Stimulated activated CD8-positive, alpha-beta memory T cell treated with anti-CD3 and anti-CD28 coated beads, Interleukin-2, amount 100 ng/mL, for 48 hours (primary cell): ENCODE measurements at places on chromosomes 1 and 21.

DNA sequence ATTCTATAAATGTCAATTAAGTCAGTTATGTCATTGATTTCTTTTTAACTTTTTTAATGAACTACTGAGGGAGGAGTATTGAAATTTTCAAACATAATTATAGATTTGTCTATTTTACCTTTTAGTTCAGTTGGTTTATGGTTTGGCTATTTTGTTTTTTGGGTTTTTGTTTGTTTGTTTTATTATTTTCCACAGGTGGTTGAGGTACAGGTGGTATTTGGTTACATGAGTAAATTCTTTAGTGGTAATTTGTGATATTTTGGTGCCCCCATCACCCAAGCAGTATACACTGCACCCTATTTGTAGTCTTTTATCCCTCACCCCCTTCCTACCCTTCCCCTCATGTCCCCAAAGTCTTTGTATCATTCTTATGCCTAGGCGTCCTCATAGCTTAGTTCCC, 9.5 kb downstream of the TDRD5 start:
- no peak for DNase-seq

GRCh38 chr1:153698020-153698922, 19.8 kb downstream of the NPR1 start:
- no peak for DNase-seq

GRCh38 chr21:37071561-37072273, 1.2 kb downstream of the PIGP start:
- no peak for DNase-seq

GRCh38 chr1:58926152-58926551, 142.3 kb upstream of the JUN start:
- DNase-seq: no peak

DNA sequence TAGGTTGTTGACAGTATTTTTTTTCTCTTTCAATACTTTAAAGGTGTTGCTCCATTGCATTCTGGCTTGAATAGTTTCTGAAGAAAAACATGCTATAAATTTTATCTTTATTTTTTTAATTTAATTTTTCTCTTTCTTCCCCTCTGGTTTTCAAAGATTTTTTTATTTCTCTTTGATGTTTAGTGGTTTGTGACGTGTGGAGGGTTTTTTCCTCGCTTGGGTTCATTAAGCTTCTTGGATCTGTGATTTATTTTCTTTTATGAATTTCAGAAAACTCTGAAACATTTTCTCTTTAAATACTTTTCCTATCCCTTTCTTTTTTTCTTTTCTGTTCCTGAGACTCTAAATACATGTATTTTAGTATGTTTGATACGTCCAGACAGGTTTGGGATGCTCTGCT, 9.3 kb downstream of the SLC30A7 start:
- DNase-seq: no peak
